Activated T-helper 17 cell treated with anti-CD3 and anti-CD28 coated beads, Interleukin-2, amount 50 U/mL, for 72 hours (primary cell): ENCODE measurements at places on chromosomes 2 and 18. TPM values are rescaled to one million over a fixed set of nuclear protein-coding genes. Genes with fewer than 3 reads are reported as not detected.

The TXNDC2 gene
- not detected for total RNA-seq

DNA sequence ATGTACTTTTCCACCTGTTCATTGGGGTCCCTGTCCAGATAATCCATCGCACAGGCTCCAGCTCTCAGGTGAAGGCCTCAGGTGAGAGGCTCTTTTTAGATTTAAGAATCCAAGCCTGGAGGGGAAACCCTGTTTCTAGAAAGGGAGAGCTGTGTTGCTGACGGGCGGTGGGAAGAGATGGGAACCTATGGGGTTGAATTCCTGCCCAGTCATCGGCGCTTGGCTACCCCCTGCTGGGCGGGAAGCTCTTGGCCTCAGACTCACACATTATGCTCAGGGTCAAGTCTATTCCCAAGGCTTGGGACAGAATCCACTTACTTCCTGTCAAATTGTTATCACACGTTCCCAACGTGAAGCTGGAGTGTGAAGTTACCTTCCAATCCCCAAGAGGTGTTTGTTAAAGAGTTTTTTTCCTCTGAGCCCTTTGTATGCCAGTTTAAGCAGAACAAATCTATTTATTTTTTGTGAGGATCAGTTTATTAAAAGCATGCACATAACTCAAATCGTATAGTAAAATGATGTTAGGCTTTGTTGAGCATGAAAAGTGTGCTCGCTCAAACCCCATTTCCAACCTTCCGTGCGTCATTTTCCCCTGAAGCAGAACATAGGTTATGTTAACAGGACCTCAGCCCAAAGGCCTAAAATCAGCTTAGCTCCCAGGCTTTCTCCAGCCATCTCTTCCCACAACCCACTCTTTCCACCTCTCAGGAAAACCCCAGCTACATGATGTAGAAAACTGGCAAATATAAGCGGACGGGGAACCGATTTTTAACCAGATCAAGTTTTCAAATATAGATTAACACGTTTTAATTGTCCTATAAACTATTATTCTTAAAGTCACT is 181.7 kb upstream of the ETAA1 start:
- H3K4me3 ChIP-seq: no peak overlapping the region
- ATAC-seq: no peak
- peaks cover 14% of the 10 kb centered on the region for H3K27me3 ChIP-seq
- H3K4me1 ChIP-seq: no peaks in the 10 kb centered on the region
- H3K27ac ChIP-seq: no peak overlapping the region

DNA sequence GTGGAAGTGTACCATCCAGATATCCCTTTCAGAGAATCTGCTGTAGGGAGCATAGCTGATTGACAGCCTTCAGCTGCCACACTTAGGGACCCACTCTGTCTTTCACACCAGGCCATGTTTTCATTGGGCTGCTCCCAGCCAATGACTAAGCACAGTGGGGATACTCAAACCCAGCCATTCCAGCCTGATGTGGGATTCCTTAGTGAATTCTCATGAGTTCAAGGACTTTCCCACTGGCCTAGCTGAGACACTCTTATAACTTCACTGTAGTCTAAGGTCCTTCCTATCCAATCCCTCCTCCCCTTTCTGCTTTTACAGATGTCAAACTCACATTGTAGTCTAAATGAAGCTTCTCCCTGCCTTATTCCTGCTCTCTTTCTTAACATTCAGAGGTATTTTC is 201.2 kb downstream of the PIK3C3 start:
- H3K27me3 ChIP-seq: no peaks in the 10 kb centered on the region
- H3K4me3 ChIP-seq: no peak overlapping the region
- no peaks in the 10 kb centered on the region for H3K4me1 ChIP-seq

The SNTG2 gene
- 0.50 TPM for total RNA-seq
